ENCODE measurements at places on chromosomes 11 and 22.

GRCh38 chr22:42150727-42151590 lies 20.3 kb upstream of the CYP2D6 start:
- DNase-seq = no peak

DNA sequence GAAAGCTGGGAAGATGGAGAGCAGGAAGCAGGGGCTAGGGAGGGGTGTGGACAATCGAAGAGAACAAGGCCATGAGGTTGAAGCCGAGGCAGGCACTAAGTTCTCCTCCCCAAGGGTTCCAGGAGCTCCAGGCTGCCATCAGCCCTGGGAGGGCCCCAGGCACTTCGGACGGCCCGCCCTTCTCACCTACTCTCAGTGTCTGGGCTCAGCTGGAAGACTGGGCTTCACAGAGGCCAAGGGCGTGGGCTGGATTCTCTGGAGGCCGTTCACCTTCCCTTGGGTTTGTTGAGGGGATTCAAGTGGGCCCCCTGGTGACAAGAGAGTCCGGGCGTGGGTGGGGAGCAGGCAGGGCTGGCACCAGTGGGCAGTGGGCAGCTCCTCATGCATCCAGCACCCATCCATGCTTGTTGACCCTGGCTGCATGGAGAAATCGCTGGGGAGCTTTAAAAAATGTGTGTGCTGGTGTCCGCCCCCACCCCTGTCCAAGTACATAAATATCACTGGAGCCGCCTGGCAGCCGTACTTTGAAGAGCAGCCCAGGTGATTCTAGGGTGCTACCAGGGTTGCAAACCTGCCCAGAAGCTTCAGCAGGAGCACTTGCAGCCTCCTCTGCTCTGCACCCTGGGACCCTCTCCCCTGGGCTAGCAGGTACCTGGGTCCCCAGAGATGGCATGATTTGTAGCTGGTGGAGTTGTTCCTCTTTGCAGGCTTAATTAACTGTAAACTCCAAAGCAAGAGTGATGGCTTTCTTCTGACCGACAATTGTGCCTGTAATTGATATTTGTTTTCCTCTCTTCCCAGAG lies 74.3 kb downstream of the RTL6 start:
- DNase-seq = peak; percentile 12

- DNase-seq = no peak
Observed at GRCh38 chr11:11476971-11477645, 124.1 kb upstream of the CSNK2A3 start.

DNA sequence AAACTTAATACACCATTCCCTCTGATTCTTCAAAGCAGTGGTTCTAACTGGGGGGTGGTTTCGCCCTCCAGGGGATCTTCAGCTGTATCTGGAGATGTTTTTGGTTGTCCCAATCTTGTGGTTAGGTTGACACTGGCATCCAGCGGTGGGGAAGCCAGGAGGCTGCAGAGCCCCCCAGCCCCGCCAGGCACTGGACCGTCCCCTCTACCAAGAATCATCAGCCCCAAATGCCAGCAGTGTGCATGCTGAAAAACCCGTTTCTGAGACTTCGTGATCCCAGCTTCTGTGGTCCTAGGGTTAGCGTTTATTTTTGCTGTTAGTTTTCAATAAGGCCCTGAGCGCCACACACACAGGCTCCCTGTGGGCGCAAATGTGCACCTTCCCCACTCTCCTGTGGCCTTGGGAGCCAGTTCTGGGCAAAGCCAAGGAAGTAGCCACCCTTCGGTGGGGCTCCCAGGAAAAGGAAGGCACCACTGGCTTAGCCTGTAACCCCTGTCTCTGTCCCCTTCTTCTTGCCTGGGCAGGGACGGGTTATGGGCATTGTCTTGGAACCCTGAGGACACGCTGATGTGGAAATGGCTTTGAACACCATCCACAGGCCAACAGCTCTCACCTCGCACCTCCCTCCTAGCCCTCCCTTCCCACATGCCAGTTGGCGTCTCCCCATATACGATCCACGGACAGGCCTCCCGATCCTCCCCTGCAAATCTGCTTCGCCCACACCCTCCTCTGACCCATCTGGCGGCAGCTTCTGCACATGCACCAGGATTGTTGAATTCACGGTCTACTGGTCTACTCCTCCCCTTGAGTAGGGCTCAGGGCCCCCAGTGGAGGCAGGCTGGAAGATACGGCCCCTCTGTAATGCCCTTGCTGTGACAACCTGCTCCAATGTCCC lies 71.4 kb upstream of the CCND1 start:
- no peak for DNase-seq

DNA sequence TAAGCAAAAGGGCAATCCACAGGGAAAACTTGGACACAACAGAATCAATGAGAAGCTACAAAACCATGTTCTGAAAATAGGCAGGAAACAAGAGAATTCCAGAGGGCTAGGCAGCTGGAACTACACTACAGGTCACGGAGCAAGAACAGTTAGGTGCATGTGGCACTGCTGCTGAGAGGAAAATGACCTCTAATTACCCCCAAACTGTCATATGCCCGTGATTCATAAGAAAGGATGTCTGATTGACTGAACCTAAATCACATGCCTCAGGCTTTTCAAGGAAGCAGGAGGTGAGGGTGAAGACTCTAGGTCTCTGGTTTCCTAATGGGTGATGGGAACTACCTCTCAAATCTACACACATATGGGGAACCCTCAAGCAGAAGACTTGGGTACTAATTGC lies 17.9 kb upstream of the RRAS2 start:
- no peak for DNase-seq

GRCh38 chr11:95242091-95242844 lies 11.3 kb upstream of the SESN3 start:
- DNase-seq = no peak

DNA sequence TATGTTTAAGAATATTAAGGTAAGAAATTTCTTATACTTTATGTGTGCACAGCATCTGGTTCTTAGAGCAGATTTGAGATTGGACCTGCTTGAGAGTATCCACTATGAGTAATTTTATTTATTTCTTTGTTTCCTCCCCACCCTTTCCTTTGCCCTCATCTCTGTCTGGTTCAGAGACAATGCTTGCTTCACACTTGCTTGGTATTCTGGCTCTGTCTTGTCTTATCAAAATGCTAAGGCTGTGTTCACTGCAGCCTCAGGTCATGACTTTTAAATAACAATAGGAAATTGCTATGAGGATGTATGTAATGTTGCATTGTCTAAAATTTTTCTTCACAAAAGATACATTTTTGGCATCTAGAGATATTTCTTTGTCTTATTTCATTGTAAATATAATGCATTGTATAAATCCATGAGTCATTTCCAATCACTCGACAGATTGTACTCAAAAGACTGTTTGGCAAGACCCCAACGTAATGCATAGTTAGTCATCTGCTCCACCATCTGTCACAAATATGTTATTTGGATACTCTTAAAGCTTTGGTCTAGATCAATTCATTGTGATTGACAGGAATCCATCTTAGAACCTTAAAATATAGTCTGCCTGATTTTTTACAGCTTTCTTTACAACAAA lies 395.7 kb downstream of the AASDHPPT start:
- no peak for DNase-seq
